Activated gamma-delta T cell treated with Interleukin-2 at 50 U/mL for 16 hours (primary cell): ENCODE measurements at places on chromosomes 2 and 18.

GRCh38 chr18:53219853-53220252, 879.9 kb downstream of the DCC start:
- no peak for DNase-seq

- DNase-seq: no peak
These were observed 71.4 kb downstream of the HNMT start for GRCh38 chr2:138035608-138036217.

DNA sequence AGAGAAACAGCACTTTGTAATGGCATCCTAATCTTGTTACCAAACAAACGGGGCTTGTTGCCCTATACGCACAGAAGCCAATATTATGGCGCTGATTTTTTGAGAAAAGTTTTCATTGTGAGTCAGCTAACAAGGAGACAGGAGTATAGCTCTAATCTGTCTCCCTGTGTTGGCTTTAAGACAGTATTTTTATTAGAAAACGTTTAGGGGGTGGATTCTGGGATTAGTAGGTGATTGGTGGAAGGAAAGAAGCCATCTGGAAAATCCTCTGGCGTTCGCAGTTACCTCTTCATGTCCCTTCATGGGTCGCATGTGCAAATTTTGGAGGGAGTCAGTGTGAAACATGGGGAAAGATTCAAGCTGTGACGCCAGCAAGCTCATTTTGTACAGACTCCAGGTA, 698 bp upstream of the TMEM237 start:
- no peak for DNase-seq

GRCh38 chr2:207149249-207150213, 16.2 kb downstream of the KLF7 start:
- DNase-seq: no peak

GRCh38 chr2:43539436-43539835, 56.4 kb downstream of the THADA start:
- DNase-seq: no peak

GRCh38 chr2:3465844-3466481, 53.4 kb downstream of the ADI1 start:
- DNase-seq: no peak

DNA sequence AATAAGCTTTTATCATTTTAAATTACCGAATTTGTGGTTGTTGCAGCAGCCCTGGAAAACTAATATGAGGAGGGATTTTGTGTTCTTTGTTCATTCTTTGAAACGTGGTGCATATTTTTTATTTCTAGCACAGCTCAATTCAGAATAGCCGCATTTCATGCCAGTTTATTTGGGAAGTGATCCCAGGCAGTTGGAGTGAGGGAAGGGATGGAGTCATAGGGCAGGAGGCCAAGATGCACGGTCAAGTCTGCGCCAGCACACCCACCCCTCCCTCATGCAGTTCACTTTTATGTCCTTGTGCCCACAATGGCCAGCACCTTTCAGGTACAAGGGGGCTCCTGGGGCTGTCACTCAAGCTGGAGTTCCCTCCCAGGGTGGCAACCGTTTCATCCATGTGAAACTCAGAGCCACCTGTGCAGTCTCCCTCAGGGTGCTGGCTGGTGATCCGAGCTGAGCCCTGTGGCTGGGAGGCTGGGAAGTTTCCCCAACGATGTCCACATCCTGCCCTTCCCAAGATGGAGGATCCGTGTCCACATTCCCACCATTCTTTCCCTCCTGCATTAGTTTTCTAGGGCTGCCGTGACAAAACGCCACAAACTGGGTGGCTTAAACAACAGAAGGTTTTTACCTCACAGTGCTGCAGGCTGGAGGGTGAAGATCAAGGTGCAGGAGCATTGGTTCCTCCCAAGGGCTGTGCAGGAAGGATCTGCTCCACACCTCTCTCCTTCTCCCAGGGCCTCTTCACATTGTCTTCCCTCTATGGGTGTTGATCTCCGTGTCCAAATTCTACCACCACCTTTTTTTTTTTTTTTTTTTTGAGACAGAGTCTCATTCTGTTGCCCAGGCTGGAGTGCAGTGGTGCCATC, 68.5 kb upstream of the ITGA6 start:
- no peak for DNase-seq

DNA sequence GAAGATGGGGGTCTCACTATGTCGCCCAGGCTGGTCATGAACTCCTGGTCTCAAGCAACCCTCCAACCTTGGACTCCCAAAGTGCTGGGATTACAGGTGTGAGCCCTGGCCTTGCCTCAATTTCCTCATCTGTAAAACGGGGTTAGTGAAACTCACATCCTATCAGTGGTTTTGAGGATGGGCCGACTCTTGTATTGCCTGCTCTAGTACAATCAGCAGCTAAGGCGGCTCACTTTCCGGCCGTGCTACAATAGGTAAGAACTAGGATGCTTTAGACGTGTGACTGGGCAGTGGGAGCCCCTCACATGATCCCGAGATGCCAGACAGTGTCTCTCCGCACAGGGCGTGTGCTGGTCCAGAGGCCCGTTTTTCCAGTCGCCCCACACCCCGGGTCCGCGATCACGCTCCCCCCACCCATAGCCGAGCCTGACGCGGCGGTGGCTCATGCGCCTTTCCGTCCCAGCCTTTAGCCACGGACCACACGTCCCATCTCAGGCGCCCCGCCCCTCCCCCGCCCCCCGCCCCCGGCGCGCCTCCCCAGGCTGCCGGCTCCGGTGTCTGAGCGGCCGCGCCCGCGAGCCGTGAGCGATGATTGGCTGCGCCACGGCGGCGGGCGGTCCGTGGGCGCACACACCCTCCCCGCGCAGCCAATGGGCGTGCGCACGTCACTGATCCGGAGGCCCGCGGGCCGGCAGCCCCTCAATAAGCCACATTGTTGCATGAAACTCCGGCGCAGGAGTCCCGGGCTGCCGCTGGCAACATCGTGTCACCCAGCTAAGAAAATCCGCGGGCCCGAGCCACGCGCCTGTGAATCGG, at the start of gene HK2:
HK2 (plus strand) TSS at position 710 of the 816 bp plus-strand sequence. CDS start 454 bp downstream, outside the sequence.
- DNase-seq: peak; percentile 63

DNA sequence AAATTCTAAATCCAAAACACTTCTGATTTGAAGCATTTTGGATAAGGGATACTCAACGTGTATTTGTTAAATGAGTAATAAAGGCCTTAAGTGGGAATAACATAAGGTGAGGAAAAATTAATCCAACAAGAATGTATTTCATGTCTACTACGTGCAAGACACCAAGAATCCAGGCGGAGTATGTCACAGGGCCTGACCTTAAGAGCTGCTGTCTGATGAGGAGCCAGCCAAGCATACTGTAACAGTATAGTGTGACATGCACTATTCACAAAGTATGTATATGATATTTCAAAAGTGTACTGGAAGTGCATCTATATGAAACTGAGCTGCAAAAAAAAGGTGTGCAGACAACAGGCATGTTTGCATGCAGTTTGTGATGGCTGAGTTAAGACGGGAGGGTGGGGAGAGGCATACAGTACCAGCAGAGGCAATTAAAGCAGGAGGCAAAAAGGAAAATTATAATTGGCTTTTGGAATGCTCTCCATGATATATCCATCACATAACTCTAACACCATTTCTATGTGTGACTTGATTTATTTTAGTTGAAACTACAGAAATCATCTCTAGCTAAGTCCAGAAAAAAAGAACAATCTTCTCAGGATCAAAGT, 18.2 kb downstream of the IWS1 start:
- DNase-seq: no peak

GRCh38 chr2:40540026-40540425, 88.1 kb upstream of the SLC8A1 start:
- DNase-seq: no peak

- no peak for DNase-seq
These were observed 6.9 kb downstream of the TWIST2 start for GRCh38 chr2:238854699-238855229.

- DNase-seq: no peak
These were observed 41.7 kb downstream of the MYO7B start for GRCh38 chr2:127577208-127577475.

DNA sequence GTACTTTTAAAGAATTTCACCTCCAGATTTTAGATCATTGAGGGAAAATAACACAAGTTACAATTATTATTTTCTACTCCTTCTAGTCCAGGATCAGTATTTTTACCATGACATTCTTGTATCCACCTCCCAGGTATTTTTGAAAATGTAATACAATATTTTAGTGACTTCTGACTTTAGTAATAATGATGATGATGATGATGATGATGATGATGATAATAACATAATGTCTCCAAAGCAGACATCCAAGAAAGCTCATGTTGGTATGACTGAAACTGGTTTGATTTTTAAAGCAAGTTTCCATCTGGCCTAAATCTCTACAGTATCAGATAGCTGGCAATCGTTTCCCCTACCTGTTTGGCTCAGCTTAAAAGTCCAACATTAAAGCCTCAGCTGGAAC, 140.0 kb upstream of the GULP1 start:
- DNase-seq: no peak

DNA sequence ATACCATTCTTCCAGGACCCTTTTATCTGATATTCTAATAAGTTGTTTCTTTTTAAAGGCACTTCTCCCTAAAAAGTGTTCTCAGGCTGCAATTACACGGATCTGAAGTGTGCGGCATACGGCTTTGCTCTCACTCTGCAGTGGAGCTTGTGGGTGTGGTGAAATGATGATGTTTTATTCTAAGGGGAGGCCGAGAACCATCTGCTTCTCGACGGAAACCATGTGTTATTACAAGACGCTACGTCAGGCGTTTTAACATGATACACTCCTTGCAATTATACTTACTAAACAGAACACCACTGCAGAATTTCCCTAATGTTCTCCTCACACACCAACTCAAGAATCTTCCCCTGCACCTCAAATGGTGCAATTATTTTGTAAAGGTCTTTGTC, 34.9 kb upstream of the CTDP1 start:
- no peak for DNase-seq

- DNase-seq: no peak
These were observed 194.1 kb downstream of the TPGS2 start for GRCh38 chr18:36634573-36635216.

- no peak for DNase-seq
These were observed 289.9 kb downstream of the LRRTM1 start for GRCh38 chr2:80014637-80015036.

- no peak for DNase-seq
These were observed 439.4 kb upstream of the CDH19 start for GRCh38 chr18:67043276-67043675.

DNA sequence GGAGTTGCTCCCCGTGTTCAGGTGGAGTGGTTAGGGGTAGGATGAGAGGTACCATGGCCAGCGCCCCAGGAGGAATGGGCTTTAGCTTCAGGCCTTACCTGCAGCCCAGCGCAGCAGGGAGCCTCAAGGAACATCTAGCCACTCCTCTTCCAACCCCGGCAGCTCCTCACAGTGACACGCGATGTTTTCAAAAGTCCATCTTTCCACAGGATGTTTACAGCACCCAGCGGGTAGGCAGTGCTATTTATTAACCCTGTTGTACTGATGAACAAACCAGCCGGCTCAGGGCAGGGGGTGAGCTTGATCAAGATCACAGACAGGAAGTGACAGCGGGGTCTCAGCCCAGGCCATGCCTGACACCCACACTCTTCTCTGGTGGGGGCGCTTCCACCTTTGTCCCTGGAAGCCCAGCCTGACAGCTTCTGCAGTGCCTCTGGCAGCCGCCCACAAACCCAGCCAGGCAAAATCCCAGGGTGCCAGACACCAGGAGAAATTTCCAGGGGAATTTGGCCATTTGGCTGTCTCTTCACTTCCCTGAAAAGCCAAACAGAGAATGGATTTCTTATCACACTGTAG, 18.4 kb upstream of the PRLH start:
- no peak for DNase-seq

DNA sequence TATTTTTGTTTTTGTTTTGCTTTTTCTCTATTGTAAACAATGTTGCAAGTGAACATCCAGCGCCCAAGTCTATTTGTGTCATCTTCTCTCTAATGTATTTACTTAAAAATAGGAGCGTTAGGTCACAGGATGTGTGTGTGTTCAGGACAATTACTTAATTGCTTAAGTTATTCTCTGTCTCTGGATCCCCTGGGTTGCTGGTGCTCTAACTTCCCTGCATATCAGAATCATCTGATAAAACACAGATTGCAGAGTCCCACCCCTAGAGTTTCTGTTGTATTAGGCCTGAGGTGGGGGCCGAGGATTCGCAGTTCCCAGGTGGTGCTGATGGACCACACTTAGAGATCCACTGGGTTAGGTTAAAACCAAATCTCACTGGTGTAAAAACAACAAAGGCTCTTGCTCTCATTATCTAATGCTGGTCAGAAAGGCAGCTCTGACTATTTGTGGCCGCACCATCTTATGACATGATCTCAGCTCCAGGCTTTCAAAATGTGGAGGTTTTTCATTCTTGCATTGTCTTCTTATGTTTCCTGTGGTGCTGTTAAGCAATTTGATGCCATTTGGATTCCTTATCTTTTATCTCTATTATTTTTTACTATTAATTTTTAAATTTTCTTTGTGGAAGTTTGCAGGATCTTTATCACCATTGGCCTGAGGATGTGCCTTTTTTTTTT, 87.7 kb downstream of the CLIP4 start:
- DNase-seq: no peak

DNA sequence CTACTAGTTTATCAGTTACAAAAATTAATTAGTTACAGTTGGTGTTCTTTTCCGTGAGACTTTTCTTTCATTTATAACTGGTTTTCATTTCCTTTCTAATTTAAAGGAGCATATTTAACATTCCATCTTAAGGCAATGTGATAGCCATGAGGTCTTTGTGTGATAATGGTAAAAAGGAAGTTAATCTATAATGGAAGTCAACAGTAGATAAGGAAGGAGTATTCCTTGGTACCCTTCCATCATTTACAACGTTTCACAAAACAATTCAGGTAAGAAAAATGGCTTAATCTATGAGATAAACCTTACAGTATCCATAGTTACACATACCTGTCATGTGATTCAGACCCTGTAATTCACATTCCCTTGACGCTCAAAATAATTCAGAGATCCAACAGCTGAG, 525.4 kb upstream of the VWC2L start:
- DNase-seq: no peak

DNA sequence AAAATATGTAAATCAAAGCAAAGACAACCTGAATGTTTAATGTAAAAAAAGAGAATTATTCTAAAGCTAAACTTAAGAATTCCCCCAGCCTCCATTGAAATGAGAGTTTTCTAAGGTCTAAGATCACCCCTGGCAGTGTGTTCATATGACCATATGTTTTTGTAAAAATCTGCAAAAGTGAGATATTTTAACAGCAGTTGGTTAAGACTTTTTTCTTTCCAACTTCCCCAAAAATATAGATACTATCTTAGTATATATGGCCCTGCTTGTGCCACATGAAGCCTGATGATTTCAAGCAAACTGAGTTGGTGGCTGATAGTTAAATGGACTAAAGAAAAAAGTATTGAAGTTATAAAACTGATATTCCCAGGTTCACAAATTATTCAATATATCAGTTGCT, 35.4 kb downstream of the ZNF804A start:
- DNase-seq: no peak

DNA sequence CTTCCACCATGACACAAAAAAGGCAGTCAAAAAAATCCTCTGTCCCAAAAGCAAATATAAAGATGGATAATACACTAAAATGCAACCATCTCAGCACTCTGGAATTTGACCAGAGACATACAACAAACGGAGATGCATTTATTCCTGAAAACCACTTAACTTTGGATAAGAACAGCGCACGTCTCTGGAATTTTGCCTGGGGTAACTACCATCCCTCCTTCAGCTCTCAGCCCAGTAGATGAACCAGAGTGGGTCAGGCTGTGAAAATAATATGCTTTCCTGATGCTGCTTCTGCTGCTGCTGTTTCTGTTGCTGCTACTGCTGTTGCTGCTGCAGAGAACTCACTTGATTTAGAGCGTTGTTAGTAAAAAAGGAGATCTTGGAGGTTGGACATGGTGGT, 133.8 kb upstream of the ACVR2A start:
- DNase-seq: no peak
